ENCODE measurements at places on chromosomes 3 and 15. TPM values are rescaled to one million over a fixed set of nuclear protein-coding genes. Genes with fewer than 3 reads are reported as not detected.

LDHAL6B gene
- total RNA-seq: not detected

INKA1 gene
- total RNA-seq: 78.4 TPM

KLHL40 gene
- under 0.01 TPM for total RNA-seq

CNOT10 gene
- 21.8 TPM for total RNA-seq

PARP3 gene
- total RNA-seq: 21.8 TPM

RYK gene
- total RNA-seq: 27.2 TPM

CCDC33 gene
- total RNA-seq: not detected

TICRR gene
- 1.6 TPM for total RNA-seq

FEZF2 gene
- total RNA-seq: not detected

ITPKA gene
- 1.1 TPM for total RNA-seq

EXD1 gene
- not detected for total RNA-seq

APBA2 gene
- total RNA-seq: 7.5 TPM

- no peak for DNase-seq
These were observed 1134.1 kb downstream of the EPHA3 start for GRCh38 chr3:90241481-90241880.

DNA sequence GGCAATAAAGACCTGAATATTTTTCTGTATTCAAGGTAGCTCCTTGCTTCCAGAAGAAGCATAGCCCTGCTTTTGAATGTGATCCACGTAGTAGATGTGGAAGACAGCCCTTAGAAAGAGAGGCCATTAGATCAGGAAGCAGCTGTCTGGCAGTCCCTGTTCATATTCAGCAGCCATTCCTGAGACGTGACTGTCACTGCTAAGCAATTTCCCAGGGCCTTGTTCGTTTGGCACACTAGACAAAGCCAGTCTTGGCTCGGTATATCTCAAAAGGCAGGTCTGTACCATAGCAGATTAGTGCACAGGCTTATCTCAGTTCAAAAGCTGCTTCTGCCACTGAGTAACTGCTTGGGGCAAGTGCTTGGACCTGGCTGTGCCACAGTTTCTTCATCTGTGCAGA, 287.8 kb upstream of the MCTP2 start:
- DNase-seq: no peak

- DNase-seq: peak; percentile 44
These were observed 25.0 kb downstream of the TGFBR2 start for GRCh38 chr3:30631243-30631904.

DNA sequence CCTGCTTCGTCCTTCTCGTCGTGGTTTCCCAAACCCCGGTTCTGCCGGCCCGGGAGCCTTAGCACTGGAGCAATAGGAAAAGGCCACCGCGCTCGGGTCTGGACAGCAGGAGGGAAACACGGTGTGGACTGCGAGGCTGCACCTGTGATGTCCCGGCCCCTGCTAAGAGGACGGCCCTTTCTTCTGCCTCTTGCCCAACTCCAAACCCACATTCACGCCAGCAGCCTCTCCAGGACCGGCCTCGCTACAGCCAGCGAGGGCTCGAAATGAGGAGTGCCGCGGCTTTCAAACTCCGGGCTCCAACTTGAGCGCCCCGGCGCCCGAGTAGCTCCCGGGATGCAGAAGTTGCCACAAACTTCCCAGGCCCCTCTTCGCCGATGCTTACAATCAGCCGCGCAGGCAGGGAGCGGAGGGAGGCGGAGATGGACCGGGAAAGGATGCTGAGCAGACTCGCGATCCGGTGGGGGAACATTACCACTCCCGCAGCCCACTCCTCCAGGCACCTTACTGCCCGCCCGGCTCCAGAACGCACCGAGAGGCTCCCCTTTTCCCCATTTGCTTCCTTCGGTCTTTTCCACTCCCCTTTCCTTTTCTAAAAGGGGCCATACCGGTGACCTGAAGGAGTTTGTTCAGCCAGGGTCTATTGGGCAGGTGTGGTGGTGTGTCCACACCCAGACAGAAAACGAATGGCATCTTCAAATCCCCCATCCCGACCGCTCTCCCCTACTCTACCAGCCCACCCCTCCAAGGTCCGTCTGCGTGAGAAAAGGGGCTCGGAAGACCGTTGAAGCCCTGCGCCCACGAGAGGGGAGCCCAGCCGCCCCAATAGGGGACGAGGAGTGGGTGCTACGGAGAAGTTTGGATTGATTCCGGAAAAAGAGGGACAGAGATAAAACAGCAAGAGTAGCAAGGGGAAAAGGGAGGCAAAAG, 18.8 kb upstream of the SATB1 start:
- no peak for DNase-seq

- DNase-seq: no peak
These were observed 118.7 kb downstream of the THRB start for GRCh38 chr3:24375947-24376384.

GRCh38 chr15:85419161-85419560, 38.8 kb downstream of the AKAP13 start:
- no peak for DNase-seq

GRCh38 chr15:71596672-71597071, 213.7 kb upstream of the NR2E3 start:
- no peak for DNase-seq

GRCh38 chr3:189677667-189678066, 46.5 kb downstream of the TP63 start:
- no peak for DNase-seq

DNA sequence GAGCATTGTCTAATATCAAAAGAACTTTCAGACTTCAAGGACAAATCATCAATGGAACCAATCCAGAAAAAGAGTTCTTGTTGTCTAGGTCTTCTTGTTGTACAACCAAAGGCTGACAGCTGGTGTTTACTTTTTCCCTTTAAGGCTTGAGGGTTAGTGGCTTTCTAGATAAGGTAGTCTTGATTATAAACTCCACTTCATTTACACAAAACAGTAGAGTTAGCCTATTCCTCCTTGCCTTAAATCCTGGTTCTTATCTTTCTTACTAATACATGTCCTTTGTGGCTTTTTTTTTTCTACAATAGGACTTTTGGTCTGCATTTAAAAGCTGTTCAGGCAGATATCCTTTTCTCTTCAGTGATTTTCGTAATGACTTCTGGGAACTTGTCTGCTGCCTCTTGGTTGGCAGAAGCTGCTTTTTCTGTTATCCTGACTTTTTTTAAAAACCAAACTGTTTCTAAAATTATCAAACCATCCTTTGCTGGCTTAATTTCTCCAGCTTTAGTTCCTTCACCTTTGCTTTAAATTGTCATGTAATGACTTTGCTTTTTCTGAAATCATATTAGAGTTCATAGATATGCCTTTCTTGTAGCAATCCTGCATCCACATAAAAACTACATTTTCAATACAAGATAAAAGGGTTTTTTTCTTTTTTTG, 44.8 kb downstream of the STRIT1 start:
- DNase-seq: no peak

- no peak for DNase-seq
These were observed 45.2 kb upstream of the PFN2 start for GRCh38 chr3:150015901-150016300.

DNA sequence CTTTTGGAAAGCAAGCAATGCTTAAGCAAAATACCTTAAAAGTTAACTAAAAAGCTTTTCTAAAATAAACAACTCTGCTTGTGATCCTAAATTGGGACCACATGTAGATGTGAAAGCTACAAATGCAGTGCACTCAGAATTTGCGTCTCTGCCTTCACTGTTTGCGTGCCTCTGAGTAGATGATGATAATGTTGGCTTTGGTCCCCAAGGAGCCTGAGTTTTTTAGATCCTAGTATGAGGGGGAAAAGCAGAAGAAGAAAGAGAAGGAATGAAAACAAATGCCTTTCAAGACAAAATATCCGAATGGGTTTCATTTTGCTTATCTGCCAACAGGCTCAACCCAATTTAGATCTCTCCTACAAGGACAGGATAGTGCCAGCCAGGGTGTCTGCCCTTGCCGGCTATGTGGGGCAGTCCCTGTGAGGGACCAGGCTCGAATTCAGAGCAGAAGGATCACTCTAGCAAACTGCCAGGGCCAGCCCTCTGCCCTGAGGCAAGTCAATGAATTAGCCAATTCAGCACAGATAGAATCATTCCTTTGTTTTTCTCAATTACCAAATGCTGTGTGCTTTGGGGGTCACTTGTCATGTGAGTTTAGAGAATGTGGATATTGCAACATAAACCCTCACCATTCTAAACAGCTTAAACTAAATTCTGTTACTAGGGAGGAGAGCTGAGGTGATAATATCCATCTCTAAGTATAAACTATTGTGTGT, 28.5 kb downstream of the SCG5 start:
- no peak for DNase-seq

DNA sequence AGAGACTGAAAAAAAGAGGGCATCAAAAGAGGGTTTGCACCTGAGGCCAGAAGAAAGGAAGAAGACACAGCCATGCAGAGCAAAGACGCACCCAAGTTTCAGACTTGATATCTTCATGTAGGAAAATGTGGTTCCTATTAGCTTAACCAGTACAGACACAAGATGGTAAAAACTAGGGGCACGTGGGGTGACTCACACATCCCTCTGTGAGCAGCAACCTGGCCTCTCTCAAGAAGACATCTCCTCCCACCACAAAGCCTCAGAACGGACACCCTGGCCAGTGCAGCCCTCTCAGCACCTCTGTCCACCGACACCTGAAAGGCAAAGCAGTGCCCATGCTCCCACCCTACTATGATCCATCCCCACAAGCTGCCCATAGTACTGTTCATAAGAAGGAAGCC, 33.3 kb downstream of the GLB1 start:
- DNase-seq: no peak

DNA sequence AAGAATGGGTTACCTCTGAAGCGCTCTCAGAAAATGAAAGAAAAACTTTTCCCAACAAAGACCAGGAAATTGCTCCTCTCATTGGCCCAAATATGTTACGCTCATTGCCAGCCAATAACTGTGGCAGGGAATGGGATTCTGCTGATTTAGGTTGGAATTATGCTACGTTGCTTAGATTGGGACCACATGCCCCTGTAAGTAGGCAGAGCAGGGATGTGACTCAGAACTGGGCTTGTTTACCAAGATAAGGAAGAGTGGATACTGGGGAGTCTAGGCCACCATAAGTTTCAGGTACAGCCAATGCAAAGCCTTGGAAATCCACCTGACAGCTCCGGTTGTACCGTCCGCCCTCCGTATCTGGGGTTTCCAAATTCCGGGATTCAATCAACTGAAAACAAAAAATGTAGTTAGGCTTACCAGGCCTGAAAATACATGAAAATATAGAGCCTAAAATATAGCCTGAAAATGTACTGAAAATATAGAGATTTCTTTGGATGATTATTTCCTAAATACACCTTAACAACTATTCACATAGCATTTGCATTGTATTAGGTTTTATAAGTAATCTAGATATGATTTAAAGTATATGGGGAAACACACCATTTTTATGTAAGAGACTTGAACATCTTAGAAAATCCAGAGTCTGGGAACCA, 1.5 kb upstream of the TCF12 start:
- DNase-seq: no peak

DNA sequence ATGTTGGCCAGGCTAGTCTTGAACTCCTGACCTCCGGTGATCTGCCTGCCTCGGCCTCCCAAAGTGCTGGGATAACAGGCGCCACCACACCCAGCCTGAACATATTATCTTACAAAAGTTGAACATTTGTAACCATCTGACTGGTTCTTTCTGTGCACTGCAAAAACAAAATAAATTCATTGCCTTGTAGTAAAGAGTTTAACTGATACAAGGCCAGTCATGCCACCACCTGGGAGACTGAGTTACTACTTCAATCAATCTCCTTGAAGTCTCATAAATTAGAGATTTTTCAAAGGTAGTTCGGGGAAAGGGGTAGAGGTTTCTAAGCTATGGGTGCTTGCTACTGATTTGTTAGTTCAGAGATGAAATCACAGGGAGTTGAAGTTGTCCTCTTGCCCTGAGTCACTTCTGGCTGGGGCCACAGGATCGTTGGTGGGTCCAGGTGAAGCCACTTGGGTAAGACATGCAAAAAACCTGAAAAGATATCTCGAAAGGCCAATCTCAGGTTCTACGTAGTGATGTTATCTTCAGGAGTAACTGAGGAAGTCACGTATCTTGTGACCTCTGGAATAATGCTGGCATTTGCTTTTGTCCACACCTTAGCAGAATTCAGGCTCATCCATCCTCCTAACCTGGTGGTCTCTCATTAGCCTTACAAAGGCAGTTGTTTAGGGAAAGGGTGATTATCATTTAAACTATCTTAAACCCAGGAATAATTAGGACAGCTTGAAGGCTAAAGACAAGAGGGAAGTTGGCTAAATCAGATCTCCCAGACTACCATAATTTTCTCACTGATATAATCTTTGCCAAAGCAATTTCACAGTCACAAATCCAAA, 33.7 kb downstream of the ZBTB11 start:
- no peak for DNase-seq

DNA sequence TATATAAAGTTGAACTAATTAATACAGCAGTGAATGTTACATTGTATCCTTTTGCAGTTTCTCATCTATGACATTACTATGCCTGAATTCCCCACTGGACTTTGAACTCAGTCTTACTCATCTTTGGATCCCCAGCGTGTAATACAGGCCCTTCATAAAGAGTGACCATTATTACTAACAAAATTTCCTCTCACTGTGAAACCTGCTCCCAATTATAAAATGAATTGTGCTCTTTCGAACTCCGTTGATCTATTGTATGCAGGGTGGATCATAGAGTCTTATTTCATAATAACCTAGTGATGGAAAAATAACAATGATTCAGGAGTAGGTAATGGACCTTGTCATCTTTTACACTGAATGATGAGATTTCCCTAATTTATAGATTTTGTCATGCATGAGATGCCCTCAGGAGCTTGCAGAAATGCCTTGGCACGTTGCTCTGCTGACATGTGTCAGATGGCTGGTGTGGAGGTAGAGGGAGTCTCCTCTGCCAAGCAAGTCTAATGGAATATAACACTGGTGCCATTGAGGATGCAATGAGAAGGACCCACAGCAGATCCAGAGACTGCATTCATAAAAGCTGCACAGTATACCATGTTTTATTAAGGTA, 25.5 kb downstream of the B3GNT5 start:
- DNase-seq: no peak

DNA sequence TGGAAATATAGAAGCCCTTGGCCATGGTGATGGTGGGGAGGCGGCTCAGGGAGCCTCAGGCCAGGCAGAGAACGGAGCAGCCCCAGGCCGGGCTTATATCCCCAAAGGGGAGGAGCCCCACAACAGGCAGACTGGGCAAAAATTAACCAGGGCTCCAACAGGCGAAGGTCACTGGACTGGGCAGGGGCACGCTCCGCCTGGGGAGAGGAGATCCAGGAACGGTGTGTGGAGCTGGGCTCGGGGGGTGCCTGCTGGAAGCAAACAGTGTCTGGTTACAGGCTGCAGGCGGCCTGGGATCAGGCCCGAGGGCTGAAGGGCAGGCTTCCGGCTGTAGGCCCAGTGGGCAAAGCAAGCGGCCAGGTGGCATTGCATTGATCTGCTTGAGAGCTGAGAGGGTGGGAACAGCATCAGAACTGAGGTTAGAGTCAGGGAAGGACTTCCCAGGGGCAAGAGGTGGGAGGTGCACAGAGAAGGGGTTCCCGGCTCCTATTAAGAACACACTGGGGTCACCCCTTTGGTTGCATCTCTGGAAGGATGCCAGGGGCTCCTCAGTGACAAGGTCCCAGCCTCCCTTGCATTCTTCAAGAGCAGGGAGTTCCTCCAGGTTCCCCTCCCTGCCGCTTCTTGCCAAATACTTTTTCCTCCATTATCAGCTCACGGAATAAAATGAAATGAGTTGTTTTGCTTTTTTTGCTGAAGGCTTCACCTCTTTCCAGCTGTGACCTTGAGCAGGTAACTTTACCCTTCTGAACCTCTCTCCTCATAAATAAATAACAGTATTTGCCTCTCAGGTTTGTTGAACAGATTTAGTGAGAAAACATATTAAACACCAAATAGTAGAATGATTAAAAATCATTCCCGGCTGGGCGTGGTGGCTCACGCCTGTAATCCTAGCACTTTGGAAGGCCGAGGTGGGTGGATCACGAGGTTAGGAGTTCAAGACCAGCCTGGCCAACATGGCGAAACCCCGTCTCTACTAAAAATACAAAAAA, 7.8 kb downstream of the ANPEP start:
- no peak for DNase-seq

Data from hematopoietic multipotent progenitor cell (in vitro differentiated cells).